ENCODE measurements at places on chromosomes 6 and 20.

DNA sequence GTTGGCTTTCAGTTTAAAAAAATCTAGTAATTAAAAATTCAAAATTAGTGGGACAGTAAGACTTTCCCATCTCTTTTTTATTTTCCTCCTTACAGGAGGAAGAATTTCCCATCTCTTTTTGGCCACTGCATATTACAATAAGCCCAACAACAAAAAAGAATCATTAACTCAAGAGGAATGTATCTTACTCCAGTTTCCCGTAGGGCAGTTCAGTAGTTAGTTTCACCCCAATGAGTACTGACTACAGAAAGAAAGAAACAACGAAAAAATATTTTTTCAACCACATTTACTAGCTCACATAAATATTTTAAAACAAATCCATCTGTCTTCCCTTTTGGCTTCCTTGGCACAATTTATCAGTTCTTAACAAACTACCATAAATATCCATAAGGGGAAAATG, 14.9 kb upstream of the BLOC1S5 start:
- no peak for DNase-seq

DNA sequence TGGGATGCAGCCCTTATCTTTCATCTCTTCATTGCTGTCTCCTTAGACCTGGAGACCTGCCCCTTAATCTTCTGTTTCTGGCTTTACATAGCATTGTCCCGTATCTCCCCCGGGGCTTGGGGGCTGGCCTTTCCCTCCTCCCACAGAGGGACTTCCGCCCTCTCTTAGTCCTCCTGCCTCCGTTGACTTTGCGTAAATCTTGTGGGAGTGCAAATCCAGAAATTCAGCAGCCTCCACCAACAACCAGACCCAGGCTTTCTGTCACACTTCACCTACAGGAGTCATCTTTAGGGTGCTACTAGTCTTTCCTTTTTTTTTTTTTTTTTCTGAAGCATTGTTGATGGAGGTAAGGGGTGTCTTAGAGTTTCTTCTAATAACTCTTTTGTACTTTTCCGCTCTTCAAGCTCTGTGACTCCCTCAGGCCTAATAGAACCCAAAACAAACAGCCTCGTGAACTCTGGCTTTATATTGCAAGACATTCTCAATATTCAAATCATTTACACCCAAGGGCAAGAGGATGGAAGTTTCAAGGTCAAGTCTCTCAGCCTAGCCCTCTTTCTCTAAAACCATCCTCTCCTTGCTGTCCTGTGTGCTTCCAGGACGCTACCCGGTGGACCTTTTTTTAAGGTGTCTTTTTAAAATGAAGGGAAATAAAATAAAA, 66.2 kb downstream of the RREB1 start:
- no peak for DNase-seq

- no peak for DNase-seq
Measured at GRCh38 chr20:2825761-2826160, 9.6 kb downstream of the TMEM239 start.

GRCh38 chr20:23257106-23257761, 93.4 kb upstream of the NXT1 start:
- no peak for DNase-seq

- no peak for DNase-seq
Measured at GRCh38 chr6:149284904-149285303, 32.6 kb upstream of the TAB2 start.

- DNase-seq: no peak
Measured at GRCh38 chr6:32483968-32484613, 44.4 kb downstream of the HLA-DRA start.
